CD4-positive, alpha-beta memory T cell (primary cell): ENCODE measurements at places on chromosomes 1 and 21.

- no peak for DNase-seq
Observed at GRCh38 chr1:12477936-12478611, 139.9 kb downstream of the DHRS3 start.

- DNase-seq = no peak
Observed at GRCh38 chr1:195971589-195971988, 636.7 kb downstream of the KCNT2 start.

DNA sequence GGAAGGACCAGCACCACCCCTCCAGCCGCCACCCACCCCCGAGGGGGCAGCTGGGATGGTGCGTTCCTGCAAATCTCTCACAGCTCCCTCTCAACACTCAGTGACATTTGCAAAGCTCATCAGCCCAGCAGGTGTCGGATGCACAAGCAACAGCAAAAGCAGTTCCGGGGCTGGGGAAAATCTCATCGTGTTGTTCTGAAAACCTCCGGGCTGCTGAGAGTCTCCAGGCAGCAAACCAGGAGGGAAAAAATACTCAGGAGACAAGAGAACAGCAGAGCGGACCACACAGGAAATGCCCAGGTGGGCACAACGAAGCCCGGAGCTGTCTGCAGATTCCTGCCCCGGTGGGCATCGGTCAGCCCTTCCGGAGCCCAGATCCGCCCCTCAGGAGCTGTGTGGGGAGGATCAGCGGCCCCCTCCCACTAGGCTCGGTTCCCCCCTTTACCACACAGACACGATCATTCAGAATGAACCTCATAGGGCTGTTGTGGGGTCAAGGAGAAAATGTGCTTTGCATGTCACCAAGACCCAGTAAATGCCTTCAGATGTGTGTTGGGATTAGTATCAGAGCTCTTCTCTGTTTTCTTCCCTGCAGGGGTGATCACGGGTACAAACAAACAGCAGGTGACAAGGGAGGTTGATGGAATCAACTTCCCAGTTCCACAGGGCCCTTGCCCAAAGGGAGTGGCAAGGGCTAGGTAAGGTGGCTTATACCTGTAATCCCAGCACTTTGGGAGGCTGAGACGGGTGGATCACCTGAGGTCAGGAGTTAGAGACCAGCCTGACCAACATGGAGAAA is 127.0 kb upstream of the TIAM1 start:
- DNase-seq = no peak

GRCh38 chr1:191913260-191913977 is 244.8 kb upstream of the RGS18 start:
- no peak for DNase-seq

- no peak for DNase-seq
Observed at GRCh38 chr1:178629252-178630154, 95.5 kb upstream of the RALGPS2 start.

GRCh38 chr1:179818260-179818659 is 59.3 kb downstream of the TOR1AIP2 start:
- no peak for DNase-seq

- DNase-seq = no peak
Observed at GRCh38 chr21:44612029-44612486, at the start of gene KRTAP10-8. KRTAP10-8 (plus strand) TSS chr21:44612079; CDS start chr21:44612101, 22 bp downstream.

GRCh38 chr1:5005171-5005570 is 350.8 kb downstream of the AJAP1 start:
- DNase-seq = no peak

GRCh38 chr21:33588485-33589335 is at the start of gene DONSON:
DONSON (minus strand) TSS chr21:33588684; CDS start chr21:33588641, 43 bp downstream.
- peak; percentile 88 for DNase-seq

- no peak for DNase-seq
Observed at GRCh38 chr1:156750711-156751450, 594 bp downstream of the HDGF start.

DNA sequence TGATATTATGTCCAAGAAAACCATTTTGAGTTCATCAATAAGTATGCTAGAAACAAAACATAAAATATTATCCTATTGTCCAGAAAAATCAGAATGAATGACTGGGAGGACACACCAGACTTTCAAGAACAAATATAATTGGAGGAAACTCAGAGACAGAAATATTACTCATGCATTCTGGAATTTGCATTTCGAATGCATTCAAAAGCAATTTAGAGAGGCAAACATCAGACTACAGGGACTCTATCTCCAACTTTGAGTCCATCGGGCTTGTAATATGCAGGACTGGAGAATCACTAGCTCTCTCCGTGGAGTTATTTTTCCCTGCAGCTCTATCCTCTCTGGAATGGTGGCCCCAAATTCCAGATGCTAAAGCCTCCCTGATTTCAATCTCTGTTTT is 161.8 kb downstream of the CDC42BPA start:
- DNase-seq = no peak

DNA sequence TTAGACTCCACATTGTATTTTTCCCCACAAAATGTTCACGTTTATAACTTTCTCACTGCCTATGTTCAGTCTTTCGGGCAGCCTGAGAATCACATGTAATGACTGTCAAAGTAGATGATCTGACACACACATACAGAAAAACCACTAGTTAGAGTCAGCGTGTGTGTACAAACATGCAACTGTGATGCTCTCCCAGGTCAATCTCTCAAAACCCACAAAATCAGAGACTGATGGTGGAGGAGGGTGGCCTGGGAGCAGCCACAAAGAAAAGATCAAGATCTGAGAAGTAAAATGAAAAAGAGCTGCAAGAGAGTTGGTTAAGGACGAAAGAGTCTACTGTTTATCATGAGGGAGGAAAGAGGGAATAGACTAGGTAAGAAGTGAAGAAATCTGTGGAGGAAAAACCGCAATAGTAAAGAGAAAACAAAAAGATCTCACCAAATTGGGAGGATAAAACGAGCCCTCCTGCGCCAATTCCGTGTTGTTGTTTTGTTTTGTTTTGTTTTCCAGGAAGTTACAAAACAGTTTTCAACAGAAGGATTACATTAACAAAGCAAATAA is 2.3 kb downstream of the EGLN1 start:
- DNase-seq = no peak

DNA sequence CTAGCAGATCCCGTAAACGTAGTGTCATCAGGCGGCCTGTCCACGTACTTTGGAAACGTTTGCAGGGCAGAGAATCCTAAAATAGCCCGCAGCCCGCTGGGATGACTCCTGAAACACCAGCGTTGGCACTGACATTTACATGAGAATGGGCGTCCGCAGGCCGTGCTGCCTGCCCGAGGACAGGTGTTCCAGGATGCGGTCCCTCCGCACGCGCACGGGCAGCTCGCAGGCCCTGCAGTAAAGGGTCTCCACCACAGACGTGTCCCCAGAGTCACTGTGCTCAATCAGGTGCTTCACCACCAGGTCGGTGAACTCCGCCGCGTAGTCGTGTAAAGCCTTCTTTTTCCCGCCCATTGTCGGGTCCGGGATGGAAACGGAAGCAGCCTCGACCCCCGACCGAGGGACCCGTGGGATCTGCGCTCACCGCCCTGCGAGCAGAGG is 5.8 kb upstream of the CCDC27 start:
- no peak for DNase-seq

DNA sequence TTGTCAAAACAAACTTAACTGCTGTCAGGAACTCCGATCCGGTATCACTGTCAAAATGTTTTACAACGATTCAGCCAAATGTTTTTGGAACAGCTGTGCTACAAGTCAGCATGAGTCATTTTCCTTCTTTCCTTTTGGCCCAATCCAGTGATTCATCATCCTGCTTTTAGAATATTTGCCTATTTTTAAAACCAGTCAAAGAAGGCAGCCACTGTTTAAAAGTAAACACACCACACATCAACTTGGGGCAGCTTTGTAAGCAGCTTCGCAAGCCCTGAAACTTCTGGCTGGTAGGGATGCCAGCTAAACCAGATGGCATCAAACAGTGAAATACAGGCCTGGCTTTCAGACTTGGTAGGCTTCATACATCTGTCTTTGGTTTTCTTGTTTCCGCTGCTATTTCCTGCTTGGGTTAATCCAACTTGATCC is 14.9 kb downstream of the MAP3K7CL start:
- no peak for DNase-seq

GRCh38 chr1:215084621-215085020 is 2.1 kb downstream of the KCNK2 start:
- no peak for DNase-seq

DNA sequence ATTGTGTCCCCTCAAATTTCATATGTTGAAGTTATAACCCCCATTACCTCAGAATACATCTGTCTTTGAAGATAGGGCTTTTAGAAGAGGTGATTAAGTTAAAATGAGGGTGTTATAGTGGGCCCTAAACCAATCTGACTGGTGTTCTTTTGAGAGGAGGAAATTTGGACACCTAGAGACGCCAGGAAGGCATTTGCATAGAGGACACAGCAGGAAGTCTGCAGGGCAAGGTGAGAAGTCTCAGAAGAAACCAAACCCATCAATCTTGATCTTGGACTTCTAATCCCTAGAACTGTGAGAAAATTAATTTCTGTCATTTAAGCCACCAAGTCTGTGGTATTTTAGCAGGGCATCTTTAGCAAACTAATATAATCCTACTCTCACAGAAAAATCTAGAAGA is 13.0 kb downstream of the GOLPH3L start:
- DNase-seq = no peak

DNA sequence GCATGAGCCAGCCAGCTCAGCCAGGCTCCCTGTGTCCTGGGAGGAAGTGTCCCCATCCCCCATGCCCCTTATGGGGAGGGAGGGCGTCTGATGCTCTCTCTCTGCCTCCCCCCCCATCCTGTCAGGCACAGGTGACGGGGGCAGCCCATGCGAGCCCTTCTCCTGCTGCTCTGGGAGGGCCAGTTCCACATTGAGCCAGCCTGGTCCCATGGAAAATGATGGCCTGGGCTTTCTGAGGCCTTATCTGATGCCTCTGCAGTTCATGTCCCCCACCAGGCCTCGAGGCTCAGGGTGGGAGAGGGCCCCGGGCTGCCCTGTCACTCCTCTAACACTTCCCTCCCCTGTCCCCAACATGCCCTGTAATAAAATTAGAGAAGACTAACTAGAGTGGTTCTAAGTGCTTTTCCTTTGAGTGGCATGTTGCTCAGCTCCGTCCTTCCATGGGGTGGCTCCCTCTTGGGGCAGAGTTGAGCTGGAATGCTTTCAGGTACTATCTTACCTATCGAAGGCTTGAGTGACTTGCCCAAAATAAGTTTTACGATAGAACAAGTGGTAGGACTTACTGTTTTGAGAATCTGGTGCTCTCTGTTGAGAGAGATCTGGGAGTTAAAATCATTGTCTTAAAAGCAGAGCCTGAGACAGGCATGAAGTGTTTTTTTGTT is 1.8 kb upstream of the MTFR1L start:
- no peak for DNase-seq

GRCh38 chr1:107162745-107163144 is 21.9 kb downstream of the NTNG1 start:
- DNase-seq = no peak

- DNase-seq = no peak
Observed at GRCh38 chr1:16605532-16606505, 7.5 kb downstream of the NBPF1 start.
